MCF 10A (cell line): ENCODE measurements at places on chromosomes 11 and 22. TPM values are rescaled to one million over a fixed set of nuclear protein-coding genes. Genes with fewer than 3 reads are reported as not detected.

Gene NOX4
- not detected in 2 replicates for total RNA-seq

Gene PLEKHA7
- total RNA-seq, result 1.7 and 2.8 TPM in 2 replicates

Gene HNRNPUL2
- total RNA-seq, result 36.4 and 36.6 TPM in 2 replicates

Gene PAMR1
- 0.51 TPM in 1 of 2 replicates, not detected in the other for total RNA-seq

Gene CNGA4
- not detected in 2 replicates for total RNA-seq

Gene C11orf71
- total RNA-seq, result 3.9 and 5.6 TPM in 2 replicates

Gene OR1S1
- total RNA-seq, result not detected in 2 replicates

Gene TIGD3
- 0.14 TPM in 1 of 2 replicates, not detected in the other for total RNA-seq

Gene MPEG1
- total RNA-seq, result not detected in 2 replicates

Gene GLYATL2
- not detected in 2 replicates for total RNA-seq

Gene ANO1
- not detected in 2 replicates for total RNA-seq

Gene MUC5B
- not detected in 2 replicates for total RNA-seq

Gene SLCO2B1
- total RNA-seq, result not detected in 2 replicates

Gene C22orf42
- total RNA-seq, result not detected in 2 replicates

Gene CELSR1
- total RNA-seq, result 49.1 and 69.2 TPM in 2 replicates

Gene OR2AT4
- total RNA-seq, result not detected in 2 replicates
